ENCODE measurements at places on chromosomes 7 and 10.

GRCh38 chr10:111338805-111339204 is 262.0 kb downstream of the ADRA2A start:
- no peak for DNase-seq

DNA sequence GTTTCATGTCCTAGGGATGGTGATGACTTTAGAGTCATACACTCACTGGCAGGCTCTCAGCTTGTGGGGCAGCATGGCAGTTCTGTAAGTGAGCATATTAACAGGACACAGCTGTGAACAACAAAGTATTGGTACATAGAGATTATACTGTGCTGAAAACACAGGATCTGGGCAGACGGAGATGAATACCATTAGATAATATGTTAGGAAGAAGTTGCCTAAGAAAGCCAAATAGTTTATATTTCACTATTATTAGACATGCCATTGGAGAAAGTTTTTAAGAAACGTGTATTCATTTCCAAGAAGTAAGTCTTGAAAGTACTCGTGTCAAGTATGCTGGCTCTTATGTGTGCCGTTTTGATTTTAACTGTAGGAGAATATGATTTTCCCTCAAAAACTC is 274.5 kb downstream of the INHBA start:
- DNase-seq: peak; percentile 18

GRCh38 chr10:44935201-44935965 is 24.2 kb upstream of the RASSF4 start:
- DNase-seq: peak; percentile 91

- no peak for DNase-seq
Observed at GRCh38 chr7:80521809-80522208, 9.9 kb upstream of the GNAT3 start.

- DNase-seq: no peak
Observed at GRCh38 chr10:111999205-111999914, 184.2 kb downstream of the GPAM start.

DNA sequence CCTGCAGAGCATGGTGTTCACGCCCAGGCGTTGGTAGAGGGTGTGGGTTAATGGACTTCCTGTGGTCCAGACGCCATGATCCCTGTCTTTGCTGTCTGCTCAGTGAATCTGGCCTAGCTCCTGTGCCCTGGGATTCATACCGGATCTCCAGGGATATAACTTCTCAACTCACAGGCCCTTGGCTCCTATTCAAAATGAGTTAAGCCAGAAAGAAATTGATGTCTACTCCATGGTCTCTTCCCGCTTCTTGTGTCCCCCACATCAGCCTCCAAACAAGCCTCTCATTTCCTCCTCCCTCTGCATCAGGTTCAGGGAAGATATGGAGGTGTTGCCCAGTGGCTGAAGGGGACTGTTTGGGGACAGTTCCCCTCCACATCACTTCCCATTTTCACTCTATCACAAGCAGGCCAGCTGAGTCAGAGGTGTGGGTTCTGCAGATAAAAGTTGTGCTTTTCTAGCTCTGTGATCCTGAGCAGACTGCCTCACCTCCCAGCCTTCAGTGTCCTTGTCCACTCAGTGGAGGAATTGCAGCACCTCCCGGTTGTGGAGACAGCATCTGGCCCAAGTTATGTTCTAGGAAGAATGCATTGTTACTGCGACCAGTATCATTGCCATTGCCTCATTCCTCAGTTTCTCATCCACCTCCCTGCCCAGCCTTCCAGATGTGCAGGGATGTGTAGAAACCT is 22.5 kb downstream of the AKR1E2 start:
- DNase-seq: no peak

DNA sequence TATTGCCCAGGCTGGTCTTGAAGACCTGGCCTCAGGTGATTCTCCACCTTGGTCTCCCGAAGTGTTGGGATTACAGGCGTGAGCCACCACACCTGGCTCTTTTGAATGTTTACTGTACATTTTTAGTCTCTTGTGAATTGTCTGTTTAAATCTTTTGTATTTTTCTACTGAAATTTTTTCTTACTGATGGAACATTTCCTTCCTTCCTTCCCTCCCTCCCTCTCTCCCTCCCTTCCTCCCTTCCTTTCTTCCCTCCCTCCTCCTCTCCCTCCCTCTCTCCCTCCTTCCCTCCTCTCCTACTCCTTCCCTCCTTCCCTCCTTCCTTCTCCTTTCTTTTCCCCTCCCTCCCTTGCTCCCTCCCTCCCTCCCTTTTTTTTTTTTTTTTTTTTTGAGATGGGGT is 58.0 kb downstream of the DAGLB start:
- DNase-seq: no peak

DNA sequence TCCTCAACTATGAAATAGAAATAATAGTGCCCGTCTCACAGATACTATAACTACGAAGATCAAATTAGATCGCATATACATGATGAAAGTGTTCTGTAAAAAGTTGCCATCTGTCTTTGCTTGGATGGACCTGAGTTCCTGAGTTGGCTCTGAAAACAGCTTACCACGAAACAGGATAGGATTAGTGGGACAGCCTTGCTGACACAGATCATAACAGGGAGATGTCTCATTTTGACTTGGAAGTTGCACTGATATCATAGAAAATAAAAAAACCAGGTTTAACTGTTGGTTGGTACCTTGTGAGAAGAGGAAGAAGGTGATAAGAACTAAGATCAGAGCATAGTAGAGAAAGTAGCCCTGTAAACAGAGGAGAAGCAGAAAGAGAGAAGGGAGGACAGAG is 79.3 kb upstream of the AGBL3 start:
- no peak for DNase-seq

DNA sequence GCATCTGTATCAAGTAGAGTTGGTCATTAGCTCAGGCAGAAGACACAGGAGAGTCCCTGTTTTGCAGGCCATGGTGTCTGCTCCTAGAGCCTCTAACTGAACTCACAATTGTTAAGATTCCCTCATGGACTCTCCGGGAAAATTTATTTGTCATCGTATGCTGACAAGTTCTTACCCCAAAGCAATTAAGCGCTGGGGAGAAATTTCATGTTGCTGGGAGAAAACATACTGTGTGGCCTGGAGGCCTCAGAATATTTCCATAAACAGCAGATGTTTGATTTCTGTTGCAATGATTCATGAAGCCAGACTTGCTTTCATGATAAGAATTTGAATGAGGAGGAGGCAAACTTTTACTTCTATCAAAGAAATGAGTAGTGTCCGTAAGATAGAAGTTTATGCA is 583.2 kb downstream of the GATA3 start:
- DNase-seq: peak; percentile 0

DNA sequence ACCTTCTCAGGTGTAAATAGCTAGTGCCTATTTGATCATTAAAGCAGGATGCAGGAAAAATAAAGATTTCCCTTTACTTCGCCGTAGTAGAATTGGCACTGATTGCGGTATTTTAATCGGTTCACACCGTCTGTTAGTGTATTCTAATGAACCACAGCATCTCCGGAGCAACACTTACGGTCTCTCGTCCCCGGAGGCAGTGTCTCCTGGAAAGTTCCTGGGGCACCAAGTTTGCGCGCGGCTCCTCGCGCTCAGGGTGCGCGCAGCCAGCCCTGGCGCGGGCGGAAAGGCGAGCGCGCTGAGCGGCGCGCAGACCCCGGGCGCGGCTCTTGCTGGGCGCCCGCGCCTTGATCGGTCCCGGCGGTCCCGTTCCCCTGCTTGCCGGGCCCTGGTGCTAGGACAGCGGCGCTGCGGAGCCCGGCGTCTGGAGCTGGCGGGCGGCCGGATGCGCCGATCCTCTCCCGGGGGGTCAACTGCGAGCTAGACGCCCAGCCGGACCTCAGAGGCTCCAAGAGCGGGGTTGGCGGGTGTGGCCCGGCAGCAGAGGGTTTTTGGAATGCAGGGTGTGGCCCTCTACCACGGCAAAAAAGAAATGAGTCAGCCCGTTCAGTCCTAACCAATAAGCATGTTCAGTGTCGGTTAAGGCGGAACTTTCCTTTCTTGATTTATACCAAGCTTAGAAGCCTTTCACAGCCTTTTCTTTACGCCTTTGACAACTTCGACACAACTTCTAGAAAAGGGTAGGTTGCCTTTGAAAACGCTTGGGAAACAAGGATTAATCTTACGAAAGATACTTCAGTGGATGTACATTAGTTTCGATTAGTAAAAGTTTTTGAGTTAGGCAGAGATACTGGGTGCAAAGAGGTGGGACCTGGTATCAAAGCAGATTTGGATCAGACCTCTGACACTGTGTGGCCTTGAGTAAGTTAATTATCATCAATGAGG is 166.8 kb upstream of the ASAH2 start:
- peak; percentile 84 for DNase-seq

- no peak for DNase-seq
Observed at GRCh38 chr10:18351421-18351820, 211.2 kb downstream of the CACNB2 start.

DNA sequence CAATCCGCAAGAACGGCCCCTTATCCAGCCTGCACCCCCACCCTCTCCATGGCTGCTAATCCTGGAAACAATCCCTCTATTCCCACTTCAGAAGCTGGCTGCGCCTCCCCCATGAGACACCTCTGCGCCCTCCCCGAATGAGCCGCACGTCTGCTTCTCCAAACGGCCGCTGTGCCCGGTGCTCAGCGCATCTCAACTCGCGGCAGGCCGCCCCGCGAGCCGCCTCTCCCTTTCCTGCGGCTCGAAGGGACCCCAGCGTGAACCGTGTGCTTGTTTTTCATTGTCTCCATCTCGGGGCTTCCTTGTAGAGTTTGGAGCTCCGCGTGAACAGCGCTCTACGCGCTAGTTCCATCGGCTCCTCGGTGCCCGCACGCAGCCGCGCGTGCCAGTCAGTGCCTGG is 20.8 kb upstream of the FXYD4 start:
- no peak for DNase-seq

DNA sequence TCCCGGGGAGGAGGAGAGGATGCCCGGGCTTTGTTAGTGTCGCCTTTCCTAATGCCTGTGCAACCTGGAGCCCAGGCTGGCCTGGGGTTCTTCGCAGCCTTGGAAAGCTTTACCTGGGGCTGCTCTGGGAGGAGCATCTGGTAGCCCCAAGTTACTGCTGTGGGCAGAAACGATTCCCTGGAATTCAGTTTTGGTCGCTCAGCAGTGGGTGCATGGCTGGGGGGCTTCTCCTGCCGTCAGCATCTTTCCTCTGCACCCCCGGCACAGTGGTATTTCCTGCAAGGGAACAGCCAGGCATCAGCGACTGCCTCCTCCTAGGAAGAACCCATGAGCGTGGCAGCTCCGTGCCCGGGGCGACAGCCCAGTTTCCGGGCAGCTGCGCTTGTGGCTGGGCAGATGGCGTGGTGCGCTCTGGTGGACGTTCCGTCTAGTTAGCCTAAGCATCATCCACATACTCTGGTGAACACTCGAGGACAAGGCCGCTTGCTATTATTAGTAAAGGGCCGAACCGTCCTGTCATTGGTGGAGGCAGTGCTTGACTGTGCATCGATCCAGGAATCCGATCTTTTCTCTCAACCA is 107.0 kb upstream of the BTBD16 start:
- no peak for DNase-seq

All from fibroblast of pulmonary artery (primary cell).